ENCODE measurements at places on chromosomes 3 and 15. TPM values are rescaled to one million over a fixed set of nuclear protein-coding genes. Genes with fewer than 3 reads are reported as not detected.

Gene CACNA1D
- total RNA-seq, result under 0.01 TPM

Gene CLSTN2
- 0.43 TPM for total RNA-seq

Gene FRMD5
- total RNA-seq, result 1.7 TPM

Gene PYGO1
- 1.4 TPM for total RNA-seq

Gene GRM7
- total RNA-seq, result not detected

Gene C15orf40
- 3.6 TPM for total RNA-seq

Gene TRIM59
- 9.2 TPM for total RNA-seq

Gene APBA2
- total RNA-seq, result 14.7 TPM

Gene CPB1
- not detected for total RNA-seq

Gene MNS1
- total RNA-seq, result 0.48 TPM

Gene SOX2
- 10.9 TPM for total RNA-seq

Gene FANCD2
- 5.1 TPM for total RNA-seq

Gene TTC21A
- 2.7 TPM for total RNA-seq
